ENCODE measurements at places on chromosomes 16 and 17.

GRCh38 chr16:2092256-2092620 is 43.5 kb downstream of the PKD1 start:
- DNase-seq, result no peak

- DNase-seq, result no peak
These were observed 5.2 kb upstream of the HP start for GRCh38 chr16:72049110-72049509.

- DNase-seq, result no peak
These were observed 46.6 kb downstream of the NUP93 start for GRCh38 chr16:56776562-56776961.

- peak; percentile 28 for DNase-seq
These were observed 33.2 kb downstream of the CYB5D2 start for GRCh38 chr17:4175921-4176807.

- DNase-seq, result no peak
These were observed 6.0 kb downstream of the NDEL1 start for GRCh38 chr17:8441690-8442089.

DNA sequence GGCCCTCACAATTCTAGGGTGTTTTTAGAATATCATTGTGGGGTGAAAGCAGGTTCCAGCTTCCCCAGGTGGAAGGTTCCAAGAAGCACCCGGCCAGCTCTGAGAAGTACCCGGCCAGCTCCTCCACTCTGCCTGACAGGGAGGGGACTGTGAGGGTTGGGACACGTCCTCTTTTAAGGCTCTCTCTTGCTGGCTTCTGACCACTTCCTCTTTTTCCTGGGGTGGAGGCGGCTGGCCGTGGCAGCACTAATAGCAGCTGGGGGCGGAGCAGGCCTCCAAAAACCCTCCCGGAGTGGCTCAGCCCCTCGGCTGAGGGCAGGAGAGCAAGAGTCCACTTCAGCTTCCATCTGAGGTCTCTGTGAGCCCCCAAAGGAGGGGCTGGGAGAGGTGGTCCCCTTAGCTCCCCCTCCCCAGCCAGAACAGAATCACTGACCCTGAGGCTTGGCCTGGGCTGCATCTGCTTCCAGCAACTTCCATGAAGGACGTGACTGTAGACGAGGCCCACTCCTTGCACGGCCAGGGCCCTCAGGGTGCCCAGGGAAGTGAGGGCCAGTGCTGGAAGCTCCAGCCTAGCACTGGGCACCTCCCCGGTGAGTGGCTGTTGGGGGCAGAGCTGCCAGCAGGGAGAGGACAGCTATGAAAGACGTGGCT is 26.7 kb upstream of the PLCG2 start:
- DNase-seq, result peak; percentile 38

GRCh38 chr17:73754886-73755400 is 110.7 kb upstream of the SDK2 start:
- DNase-seq, result no peak

DNA sequence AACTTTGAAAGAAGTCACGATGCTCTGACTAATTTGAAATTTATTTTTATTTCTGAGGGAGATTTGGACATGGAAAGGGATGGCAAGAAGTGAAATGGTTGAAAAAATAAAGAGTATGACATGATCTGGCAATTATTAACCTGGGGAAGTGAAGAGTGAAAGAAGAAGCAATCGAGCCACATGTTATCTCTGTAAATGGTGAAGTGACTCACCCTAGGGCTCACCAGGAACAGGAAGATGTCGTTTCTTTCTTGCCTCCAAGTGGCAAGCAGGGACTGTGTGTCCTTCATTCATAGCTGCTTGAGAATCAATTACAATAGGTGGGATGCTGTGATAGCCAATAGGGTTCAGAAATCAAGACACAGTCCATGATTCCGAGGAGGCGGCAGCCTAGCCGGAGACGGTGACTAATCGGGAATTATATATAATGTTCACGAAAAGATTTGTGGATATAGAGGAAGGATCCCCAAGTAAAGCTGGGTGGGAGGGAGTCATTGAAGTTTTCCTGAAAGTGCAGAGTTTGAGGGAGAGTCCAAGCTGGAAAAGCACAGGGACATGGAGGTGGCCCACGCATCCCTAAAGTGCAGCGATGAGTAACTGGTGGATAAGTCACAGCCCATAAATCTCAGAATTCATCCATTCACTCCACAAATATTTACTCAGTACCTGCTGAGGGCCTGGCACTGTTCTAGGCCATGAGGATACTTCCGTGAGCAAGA is 18.2 kb upstream of the KRT20 start:
- DNase-seq, result no peak

GRCh38 chr16:70750893-70751467 is 50.0 kb downstream of the VAC14 start:
- DNase-seq, result no peak

DNA sequence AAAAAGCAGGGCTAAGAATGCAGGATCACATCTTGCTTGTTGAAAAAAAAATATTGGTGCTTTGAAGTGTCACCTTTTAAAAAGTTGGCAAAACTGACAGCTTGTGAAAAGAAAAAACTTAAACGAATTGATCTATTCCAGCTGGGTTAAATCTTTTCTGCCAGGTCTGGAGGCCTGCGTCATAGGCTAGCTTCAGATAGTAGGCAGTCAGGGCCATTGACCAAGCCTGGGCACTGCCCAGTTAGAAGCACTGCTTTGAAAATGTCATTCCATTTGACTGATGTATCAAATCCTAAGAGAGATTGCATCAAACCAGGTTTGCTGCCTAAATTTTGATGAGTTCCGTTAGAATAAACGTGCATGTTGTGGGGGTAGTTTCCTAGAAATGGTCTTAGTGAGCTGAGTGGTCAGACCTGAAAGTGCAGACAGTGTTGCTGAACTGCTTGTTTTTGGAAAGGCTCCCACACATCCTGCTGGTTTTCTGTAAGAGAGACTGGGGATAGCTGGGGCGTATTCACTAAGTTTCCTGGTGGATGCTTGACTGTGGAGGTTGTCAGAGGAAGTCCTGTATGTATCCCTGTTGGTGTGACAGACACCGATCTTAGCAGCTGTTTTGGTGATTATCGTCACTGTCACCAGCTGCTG is 38.8 kb downstream of the NUP88 start:
- DNase-seq, result no peak

DNA sequence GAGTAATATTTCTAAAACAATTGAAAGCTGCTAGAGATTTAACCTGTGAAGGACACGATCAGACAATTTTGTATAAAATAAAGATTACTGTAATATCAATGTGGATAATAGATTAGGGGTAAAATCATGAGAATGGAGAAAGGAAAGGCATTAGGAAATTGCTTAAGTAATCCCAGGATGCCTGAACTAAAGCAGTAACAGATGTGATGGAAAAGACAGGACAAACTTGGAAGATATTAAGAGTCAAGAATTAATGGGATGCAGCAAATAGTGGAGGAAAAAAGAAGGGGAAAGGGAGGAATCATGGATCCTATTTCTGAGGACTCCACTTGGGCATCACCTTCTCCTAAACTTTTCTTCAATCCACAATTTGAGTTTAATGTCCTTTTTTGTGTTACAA is 437.1 kb upstream of the PMFBP1 start:
- DNase-seq, result no peak

GRCh38 chr17:57396511-57396921 is 140.2 kb downstream of the MSI2 start:
- no peak for DNase-seq

- DNase-seq, result no peak
These were observed 6.3 kb downstream of the STARD3 start for GRCh38 chr17:39643271-39643670.

DNA sequence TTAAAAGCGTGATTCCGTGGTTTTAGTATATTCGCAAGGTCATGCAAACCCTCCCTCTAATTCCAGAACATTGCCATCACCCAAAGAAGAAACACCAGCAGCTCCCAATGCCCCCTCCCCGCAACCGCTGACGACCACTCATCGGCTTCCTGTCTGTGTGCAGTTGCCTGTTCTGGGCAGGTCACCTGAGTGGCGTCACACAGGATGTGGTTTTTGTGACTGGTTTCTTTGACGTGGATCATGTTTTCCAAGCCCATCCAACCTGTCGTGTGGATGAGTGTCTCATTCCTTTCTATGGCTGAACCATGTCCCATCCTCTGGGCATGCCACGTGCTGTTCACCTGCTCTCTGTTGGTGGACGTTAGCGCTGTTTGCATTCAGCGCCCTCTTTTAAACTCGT is 8.2 kb upstream of the ATP2C2 start:
- DNase-seq, result peak; percentile 70

DNA sequence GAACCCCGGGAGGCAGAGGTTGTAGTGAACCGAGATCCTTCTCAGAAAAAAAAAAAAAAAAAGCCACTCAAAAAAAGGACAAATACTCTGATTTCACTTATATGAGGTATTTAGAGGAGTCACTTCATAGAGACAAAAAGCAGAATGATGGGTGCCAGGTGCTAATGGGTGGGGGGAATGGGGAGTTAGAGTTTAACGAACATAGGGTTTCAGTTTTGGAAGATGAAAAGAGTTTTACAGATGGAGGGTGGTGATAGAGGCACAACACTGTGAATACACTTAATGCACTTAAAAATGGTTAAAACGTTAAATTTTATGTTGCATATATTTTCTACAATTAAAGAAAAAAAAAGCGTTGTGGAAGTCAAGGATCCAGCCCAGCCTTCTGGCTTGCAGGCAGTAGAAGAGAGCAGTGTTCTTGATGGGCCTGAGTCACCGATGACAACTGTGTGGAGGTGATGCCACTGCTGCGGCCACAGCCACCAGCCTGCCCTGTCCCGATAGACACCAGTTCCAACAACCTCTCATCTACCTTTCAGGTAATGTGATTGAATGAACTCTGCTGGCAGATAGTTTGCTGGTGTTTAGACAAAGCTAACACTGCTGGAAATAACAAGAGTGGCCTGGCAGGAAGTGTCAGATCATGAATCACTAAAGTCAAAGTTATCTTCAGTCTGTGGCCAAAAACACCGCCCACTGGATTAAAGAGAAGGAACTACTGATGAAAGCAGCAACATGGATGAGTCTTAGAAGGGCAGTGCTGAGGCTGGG is 49.9 kb upstream of the COX10 start:
- DNase-seq, result peak; percentile 7

- no peak for DNase-seq
These were observed 15.3 kb upstream of the HEXD start for GRCh38 chr17:82402865-82403264.

DNA sequence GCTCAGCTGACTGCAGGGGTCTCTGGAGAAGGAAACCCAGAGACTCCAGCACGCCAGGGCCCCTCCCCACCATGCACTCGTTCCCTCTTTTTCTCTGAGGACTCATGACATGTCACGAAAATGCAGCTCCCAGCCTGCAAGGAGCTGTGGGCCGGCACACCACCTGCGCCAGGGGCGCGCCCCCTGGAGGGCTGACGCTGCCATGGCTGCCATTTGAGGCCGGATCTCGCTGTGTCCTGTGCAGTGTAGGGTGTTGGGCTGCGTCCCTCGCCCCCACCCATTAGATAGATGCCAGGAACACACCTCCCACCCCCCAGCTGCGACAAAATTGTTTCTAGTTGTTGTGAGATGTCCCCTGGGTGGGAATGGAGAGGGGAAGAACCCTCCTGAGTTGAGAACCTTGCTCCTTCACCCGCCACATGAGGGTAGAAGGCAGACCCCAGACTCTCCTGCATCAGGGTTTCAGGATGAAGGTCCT is 8.2 kb downstream of the SYNGR2 start:
- peak; percentile 83 for DNase-seq

- peak; percentile 69 for DNase-seq
These were observed 2.3 kb upstream of the NT5M start for GRCh38 chr17:17300624-17301568.

DNA sequence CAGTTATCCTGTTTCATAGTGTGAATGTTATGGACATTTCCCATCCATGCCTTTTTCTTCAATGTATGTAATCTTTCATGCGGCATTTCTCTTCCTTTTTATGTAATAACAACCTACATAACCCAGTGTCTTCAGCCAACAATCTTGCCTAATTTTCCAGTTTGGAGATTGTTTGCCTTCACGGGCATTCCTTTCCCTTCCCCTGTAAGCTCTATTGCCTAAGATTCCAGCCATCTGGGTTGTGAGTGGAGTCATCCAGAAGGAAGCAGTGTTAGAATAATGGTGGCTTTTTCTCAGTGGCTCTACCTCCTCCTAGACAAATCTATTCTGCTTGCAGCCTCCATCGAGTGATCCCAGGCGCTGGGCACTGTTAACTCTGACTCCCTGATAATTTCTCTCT is 22.3 kb downstream of the SYCE1L start:
- DNase-seq, result no peak

- no peak for DNase-seq
These were observed 4.3 kb downstream of the SPATA2L start for GRCh38 chr16:89697161-89697615.
